CD4-positive, CD25-positive, alpha-beta regulatory T cell (primary cell): ENCODE measurements at places on chromosomes 13 and 19. TPM values are rescaled to one million over a fixed set of nuclear protein-coding genes. Genes with fewer than 3 reads are reported as not detected.

- no peak for DNase-seq
Measured at GRCh38 chr19:32177686-32178085, 167.7 kb upstream of the ZNF507 start.

DNA sequence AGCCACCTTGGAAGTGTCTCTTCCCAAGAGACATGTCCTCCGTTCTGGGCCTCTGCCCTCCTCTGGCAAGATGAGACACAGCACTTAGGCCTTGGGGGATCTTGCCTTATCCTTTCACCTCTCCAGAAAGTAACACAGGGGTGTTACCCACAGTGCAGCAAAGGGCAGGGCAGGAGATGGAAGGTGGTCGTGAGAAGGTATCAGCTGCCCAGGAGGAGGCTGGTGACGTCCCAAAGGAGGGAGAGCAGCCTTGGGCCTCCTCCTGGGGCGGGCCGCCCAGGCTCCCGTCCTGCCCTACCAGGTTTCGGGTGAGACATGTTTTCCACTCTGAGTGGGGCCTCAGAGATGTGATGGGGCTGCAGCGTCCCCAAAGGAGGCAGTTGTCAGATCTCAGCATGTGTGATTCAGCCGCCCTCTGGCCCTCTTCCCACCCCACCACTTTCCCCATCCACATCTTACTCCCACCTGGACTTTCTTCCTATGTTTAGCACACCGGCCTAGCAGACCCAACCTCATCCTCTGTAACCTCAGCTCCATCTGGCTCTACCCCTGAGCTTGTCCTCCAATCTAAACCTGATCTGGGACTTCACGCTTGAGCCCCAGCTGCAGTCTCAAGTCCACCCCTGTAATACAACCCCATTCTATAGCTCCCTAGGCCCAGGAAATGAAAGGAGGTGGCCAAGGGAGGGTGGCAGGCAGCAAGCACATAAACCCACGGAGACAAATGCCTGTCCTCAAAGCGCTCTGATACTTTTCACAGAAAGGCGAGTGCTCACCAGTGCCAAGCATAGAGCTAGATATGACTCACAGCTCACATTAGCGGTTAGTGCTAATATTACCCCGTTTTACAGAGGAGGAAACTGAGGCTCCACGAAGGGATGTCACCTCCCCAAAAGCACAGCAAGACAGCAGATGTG, 9.3 kb downstream of the POU2F2 start:
- peak; percentile 28 for DNase-seq

Gene SERPINE3
- not detected for total RNA-seq

Gene SIGLEC8
- total RNA-seq: not detected

- no peak for DNase-seq
Measured at GRCh38 chr19:19409205-19409604, 3.7 kb downstream of the GATAD2A start.

GRCh38 chr19:50794074-50794875, 4.1 kb downstream of the ACP4 start:
- no peak for DNase-seq

- DNase-seq: no peak
Measured at GRCh38 chr13:98761126-98761985, 8.9 kb upstream of the SLC15A1 start.

GRCh38 chr19:34383599-34383998, 18.6 kb downstream of the GPI start:
- DNase-seq: no peak

Gene TBC1D4
- 145 TPM for total RNA-seq
